WERI-Rb-1 (cell line): ENCODE measurements at places on chromosomes 11 and 22.

GRCh38 chr22:47626428-47627390 lies 864.3 kb downstream of the TBC1D22A start:
- peak; percentile 41 for DNase-seq

- DNase-seq = no peak
Observed at GRCh38 chr11:47123094-47123493, 53.6 kb downstream of the ARFGAP2 start.

GRCh38 chr11:68968306-68969250 lies 12.2 kb downstream of the MRGPRD start:
- no peak for DNase-seq

DNA sequence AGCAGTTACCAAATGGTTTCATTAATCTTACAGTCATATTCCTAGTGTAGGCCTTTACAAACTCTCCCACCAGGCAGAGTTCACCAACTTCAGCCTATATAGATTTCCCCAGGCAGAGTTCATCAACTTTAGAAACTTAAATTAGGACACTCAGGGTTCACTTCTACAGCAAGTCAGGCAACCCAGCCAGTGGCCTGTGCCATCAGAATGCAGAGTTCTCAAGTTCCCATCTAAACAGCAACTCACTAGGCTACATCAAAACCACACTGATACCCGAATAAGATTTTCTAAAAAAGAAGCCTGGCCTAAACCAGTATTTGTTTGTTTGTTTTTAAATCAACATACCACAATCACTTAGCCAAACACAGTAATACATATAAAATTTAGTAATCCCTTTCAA lies 33.7 kb downstream of the PICALM start:
- no peak for DNase-seq

DNA sequence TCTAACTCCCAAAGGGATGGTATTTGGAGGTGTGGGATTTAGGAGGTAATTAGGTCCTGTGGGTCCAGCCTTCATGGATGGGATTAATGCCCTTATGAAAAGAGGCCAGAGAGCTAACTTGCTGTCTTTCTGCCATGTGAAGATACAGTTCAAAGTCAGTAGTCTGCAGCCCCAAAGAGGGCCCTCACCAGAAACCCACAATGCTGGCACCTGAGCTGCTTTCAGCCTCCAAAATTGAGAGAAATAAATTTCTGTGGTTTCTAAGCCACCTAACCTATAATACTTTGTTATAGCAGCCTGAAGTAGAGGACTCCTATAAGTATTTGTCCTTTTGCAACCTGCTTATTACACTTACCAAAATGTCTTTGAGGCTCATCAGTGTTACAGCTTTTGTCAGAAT lies 16.2 kb downstream of the ATM start:
- DNase-seq = no peak

DNA sequence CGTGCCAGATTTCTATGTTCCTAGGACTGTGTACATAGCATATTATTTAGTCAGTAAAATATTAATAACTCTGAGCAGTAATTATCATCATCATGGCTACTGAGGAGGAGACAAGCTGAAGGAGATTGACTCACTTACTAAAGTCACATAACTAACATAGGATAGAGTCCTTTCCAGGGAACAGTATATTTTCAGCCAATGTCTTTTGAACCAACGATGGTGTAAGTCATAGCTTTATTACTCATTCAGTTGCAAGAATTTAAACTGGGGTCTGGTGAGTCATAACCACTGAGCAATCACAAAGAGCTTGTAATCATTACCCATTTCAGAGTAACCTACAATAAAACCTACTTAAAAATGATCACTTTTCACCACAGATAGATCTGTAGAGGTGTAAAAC lies 1564.8 kb upstream of the TENM4 start:
- DNase-seq = no peak

GRCh38 chr11:6674862-6675261 lies 8.3 kb downstream of the MRPL17 start:
- DNase-seq = no peak

GRCh38 chr11:66373265-66373664 lies 1.7 kb upstream of the SLC29A2 start:
- peak; percentile 52 for DNase-seq

GRCh38 chr22:20519558-20519957 lies 12.1 kb downstream of the MED15 start:
- no peak for DNase-seq

DNA sequence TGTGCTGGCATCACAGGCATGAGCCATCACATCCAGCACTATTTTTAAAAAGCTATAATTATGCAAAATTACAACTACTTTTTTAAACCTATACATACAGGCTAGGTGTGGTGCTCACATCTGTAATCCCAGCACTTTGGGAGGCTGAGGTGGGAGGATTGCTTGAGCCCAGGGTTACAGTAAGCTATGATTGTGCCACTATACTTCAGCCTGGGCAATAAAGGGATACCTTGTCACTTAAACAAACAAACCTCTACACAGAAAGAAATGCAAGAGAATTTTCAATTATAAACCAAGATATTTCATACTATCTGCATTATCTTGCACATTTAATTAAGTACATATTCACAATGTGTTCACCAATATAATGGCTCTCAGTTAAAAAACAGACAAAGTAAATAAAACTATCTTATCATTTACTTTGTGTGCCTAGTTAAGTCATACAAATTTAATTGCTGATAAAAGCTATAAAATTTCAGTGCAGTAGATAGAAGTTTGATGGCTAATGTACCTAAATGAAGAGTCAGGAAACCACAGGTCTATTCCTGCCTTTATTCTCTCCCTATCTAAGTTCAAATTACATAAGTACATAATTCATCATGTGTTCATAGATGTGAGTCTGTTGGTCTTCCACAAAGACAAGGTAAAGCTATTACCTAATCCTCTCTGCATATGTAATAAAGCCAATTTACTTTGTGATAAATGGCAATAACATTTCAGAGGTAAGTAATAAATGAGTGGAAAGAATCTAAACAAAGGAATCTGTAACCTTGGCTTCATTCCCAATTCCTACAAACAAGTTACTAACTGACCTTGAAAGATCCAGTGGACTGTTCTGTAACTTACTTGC lies 9.0 kb upstream of the RDX start:
- no peak for DNase-seq

DNA sequence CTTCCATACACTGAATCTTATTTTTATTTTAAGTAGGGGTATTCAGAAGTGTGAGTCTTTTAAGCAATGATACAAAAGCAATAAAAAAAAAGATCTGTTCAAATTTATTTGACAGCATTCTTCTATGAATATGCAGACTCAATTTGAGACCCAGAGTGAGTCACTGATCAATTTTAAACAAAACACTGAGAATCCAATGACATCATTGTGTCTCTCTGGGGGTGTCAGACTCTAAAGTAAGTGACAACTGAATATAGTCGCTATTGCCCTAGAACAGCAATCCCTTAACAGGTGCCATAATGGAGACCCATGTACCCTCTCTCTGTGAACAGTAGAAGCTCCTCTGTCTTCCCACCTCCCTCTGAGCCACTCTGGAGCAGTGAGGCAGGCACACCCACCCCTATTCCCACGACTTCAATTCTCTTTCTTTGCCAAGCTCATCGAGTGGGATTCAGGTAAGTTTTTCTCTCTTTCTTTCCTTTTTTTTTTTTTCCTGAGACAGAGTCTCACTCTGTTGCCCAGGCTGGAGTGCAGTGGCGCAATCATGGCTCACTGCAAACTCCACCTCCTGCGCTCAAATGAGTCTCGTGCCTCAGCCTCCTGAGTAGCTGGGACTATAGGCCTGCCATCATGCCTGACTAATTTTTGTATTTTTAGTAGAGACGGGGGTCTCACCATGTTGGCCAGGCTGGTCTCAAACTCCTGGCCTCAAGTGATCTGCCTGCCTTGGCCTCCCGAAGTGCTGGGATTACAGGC lies 5.1 kb upstream of the RPS3 start:
- no peak for DNase-seq

DNA sequence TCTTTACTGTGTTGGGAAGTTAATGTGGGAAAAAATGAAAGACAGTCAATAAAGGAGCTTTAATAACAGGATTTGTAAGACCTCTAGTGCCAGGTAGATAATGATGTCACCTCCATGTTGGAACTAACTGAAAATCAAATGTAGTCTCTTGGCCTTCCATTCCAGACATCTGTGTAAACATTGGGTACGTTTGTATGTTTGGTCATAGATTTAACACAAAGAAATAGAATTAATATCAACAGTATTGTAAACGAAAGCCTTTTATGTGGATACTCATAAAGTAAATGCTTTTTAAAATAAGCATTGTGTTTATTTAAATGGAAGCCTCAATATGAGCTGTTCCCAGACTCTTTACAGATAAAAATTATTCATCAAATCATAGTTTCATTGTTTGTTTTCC lies 605.7 kb downstream of the METTL15 start:
- no peak for DNase-seq

DNA sequence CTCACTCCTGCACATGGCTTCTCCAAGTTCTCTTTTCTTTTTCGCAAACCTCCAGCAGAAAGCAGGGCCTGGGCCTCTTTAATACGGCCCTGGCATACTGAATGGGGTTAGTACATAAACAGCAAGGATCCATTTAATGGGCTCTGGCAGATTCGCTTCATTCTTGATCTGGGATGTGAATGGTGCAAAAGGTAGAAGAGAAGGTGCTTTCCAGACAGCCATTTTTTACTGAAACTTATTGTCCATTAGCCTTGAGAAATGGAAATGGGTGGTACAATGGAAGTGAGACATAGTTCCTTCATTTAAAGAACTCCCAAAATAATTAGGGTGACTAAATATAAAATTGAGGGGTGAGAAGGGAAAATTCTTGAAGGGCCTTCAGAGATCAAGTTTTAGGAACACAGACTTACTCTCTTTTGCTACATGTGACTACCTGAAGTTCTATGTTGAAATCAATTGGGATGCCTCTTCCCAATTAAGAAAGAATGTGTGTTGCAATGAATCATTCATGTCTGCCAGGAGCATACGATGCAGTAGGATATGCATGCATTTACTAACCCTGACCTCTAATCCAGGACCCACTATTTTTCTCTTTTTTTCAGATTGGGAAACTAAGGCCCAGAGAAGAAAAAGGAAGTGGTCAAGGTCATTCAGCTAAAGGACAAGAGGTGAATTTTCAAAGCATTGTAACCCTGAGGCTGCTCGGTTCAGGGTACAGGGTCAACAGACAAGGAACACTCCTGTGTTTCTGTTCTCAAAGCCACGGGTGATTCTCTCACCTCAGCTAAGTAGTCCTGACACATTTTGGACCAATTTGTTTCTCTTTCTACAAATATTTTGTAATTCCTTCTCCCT lies 144.1 kb downstream of the BBOX1 start:
- no peak for DNase-seq

DNA sequence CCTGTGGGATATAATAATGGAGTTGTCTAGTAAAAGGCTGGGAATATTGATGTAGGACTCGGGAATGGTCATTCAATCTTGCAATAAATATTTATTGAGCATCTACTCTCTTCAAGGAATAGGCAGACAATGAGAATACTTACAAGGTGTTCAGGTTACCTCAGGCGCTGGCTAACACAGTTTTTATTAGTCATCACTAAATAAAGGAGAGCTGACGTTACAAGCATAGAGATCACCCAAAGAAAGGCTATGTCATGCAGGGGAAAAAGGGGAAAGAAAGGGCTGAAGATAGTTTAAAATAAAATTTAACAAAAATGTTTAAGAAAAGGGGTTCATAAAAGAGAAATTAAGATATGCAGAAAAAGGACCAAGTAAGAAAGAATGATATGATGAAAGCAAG lies 15.8 kb upstream of the CTSC start:
- no peak for DNase-seq

GRCh38 chr22:29936186-29936585 lies 53.2 kb downstream of the MTMR3 start:
- no peak for DNase-seq

GRCh38 chr11:47318166-47318565 lies 34.3 kb downstream of the MYBPC3 start:
- DNase-seq = no peak

- no peak for DNase-seq
Observed at GRCh38 chr11:68370211-68371111, 58.1 kb downstream of the LRP5 start.

- DNase-seq = no peak
Observed at GRCh38 chr11:120432056-120433018, 79.2 kb upstream of the GRIK4 start.

GRCh38 chr11:34744511-34744910 lies 123.6 kb downstream of the EHF start:
- DNase-seq = no peak

GRCh38 chr22:48717883-48718817 lies 1109.5 kb downstream of the BRD1 start:
- DNase-seq = no peak

DNA sequence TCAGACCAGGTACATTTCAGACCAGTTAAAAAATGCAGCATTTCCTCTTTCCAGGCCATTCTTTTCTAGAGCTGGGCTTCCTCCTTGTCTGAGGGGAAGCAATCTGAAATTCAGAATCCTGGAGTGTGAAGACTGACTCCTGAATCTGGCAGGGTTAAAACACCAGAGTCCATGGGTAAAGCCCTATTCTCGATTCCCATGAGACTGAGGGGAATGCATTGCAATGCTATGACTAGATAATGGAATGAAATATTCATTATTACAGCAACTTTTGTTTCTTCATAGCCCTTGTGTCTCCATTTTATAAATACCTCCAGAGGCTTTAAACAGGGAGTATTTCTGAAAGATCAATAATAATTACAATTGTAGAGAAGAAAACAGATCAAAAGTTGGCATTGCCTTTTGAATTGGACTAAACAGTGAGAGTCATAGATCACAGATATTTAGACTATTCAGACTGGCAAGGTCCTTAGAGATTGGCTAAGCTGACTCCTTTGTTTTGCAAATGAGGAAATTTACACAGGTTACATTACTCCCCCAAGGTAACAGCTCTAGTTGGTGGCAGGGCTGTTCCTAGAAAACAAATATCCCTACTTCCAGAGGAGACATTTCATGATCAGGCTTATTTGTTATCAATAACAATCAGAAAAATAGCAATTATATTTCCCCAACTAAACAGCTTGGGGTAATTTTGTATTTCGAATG lies 632.6 kb upstream of the KIRREL3 start:
- no peak for DNase-seq

GRCh38 chr11:126135235-126136176 lies 72.8 kb upstream of the CDON start:
- no peak for DNase-seq

GRCh38 chr22:23385678-23386631 lies 194.1 kb downstream of the IGLL1 start:
- peak; percentile 86 for DNase-seq

DNA sequence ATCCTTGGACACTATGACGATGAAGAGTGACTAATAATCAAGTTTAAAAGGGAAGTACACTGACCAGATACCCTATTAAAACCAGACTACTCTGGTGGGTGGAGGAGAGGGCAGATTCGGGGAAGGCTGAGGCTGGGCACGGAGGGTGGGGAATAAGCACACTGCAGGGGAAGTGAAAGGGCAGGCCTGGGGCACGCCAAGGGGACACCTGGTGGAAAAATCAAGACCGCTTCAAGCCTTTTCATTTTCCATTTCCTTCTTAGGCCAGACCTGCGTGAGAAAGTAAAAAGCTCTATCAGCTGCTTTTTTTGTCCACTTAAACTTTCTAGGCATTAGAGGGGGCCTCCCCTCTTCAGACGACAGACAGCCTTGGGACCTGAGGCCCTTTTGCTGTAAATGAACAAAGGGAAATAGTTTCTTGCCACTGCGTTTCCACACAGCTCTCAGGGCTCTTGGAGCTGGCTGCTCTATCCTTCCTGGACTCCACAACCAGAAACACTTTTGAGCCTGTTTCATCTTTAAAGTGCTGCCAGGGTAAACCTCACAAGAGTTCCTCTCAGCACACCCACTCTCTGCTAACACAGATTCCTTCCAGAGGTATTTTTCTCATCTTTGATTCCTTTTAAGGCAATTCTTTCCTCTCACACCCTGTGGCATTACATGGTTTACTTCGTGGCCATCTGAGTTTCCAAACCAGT lies 25.0 kb upstream of the SERPIND1 start:
- DNase-seq = no peak

- DNase-seq = no peak
Observed at GRCh38 chr11:44205352-44205751, 104.6 kb downstream of the ALX4 start.
